Thoracic aorta (tissue), 2 donors: ENCODE measurements at places on chromosomes 16 and 17.
A peak's percentile ranks its signal among the peaks of the same experiment; 100 is the strongest.

- no peak for DNase-seq
Measured at GRCh38 chr17:77572851-77573250, 385.7 kb upstream of the TNRC6C start.

DNA sequence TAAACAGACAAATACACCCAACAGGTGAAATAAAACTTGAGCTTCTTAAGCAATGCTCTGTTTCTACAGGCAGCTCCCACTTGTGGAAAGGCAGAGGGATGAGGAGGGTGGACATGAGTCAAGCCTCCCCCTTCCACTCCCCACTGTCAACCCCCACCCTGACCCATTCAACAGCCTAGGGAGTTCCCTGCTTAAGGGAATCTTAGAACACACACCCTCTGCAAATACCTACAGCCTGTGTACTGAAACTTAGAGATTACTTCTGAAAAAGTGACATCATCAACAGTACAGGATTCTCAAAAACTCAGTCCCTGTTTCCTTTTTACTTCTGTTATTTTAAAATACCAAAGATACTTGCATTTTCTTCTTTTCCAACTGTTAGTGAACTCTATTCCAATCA, 345.4 kb downstream of the SOX9 start:
- no peak for DNase-seq

GRCh38 chr16:76297941-76298340, 20.7 kb downstream of the CNTNAP4 start:
- DNase-seq: no peak

DNA sequence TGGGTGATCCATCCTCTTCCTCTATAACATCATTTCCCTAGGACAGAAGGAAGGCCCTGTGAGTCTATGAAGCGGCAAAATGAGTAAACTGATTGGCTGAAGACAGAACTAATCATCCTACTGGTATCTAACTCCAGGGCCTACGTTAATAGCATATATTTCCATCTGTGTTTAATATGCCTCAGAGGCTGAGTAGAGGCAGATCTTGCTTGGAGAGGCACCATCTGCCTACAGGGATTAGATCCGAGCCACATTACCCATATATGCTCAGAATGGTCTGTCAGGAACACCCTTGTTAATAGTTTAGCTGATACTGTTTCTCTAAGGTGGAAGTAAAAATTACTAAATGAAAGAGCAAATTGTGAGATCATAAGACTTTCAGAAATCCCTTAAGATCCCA, 13.2 kb upstream of the FOXJ1 start:
- DNase-seq: no peak

GRCh38 chr17:58569196-58569595, 54.8 kb upstream of the MTMR4 start:
- no peak for DNase-seq

- no peak for DNase-seq
Measured at GRCh38 chr17:50627782-50628601, 6.7 kb upstream of the ABCC3 start.

DNA sequence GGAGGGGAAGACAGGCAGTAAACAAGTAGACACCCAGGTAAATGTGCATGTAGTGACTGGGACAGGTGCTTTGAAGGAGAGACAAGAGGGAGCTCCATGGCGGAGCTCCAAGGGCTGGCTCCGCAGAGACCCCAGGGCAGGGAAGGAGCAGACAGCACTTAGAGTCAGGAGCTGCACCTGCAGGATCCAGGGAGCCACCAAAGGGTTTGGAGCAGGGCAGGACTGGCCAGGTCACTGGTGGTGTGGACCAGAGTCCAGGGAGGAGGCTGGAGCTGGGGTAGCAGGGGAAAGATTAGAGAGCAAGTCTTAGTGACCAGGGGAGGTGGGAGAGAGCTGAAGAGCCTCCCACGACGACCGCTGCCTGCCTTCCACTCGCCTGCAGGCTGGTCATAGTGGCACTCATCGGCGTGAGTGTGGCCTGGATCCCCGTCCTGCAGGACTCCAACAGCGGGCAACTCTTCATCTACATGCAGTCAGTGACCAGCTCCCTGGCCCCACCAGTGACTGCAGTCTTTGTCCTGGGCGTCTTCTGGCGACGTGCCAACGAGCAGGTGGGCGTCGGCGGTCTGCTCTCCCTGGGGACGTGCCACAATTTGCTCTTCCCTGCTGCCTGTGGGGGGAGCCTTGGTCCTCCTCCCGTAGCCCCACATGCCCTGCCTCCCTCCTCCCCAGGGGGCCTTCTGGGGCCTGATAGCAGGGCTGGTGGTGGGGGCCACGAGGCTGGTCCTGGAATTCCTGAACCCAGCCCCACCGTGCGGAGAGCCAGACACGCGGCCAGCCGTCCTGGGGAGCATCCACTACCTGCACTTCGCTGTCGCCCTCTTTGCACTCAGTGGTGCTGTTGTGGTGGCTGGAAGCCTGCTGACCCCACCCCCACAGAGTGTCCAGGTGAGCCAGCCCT, 14.7 kb upstream of the FAM83G start:
- DNase-seq: no peak

- DNase-seq: no peak
Measured at GRCh38 chr17:36183001-36183971, 6.8 kb upstream of the TBC1D3B start.

- DNase-seq: no peak
Measured at GRCh38 chr17:46832945-46833839, 14.7 kb upstream of the WNT3 start.

DNA sequence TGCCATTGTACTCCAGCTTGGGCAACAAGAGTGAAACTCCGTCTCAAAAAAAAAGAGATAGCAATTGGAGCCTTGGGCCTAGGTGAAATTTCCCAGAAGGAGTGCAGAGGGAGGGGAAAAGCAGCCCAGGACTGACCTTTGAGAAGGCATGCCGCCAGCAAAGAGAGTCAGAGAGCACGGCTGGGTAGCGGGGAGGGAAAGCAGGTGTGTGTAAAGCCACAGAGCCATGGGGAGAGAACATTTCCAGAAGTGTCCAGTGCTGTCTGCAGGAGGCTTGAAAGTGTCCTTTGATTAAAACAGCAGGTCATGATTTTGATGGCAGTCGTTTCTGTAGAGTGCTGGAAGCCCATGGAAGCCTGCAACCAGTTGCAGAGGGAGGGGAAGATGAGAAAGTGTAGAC, 8.1 kb downstream of the C16orf54 start:
- DNase-seq: no peak

- no peak for DNase-seq
Measured at GRCh38 chr17:48178317-48178716, 70.8 kb downstream of the SNX11 start.

DNA sequence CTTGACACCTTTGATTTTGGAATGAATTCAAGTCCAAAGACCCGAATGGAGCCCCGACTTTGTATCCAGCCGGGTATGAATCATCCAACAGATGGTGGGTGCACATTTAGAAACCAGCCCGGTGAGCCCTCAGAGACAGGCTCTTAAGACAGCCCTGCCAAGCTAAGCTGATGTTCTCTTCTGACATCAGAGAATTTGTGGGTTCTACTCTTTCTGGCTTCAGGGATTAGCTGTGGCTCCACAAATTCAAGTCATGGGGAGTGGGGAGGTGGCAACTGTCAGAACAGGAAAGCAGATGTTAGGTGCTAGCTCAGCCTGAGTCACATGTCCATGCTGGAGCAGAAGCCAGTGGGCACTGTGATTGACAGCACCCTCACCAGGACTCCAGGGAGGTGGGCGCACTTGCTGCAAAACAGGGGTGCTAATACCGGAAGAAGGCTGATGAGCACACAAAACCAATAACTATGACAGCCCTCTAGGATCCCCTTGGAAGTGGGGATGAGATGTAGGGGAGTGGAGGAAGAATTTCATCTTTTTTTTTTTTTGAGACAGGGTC, 31.4 kb upstream of the XYLT2 start:
- DNase-seq: no peak

GRCh38 chr17:81400996-81401722, 5.9 kb downstream of the BAHCC1 start:
- no peak for DNase-seq

- no peak for DNase-seq
Measured at GRCh38 chr17:37818689-37819088, 73.8 kb upstream of the HNF1B start.

GRCh38 chr17:9240659-9241370, 219.5 kb downstream of the NTN1 start:
- peak; percentile 75 for DNase-seq

- no peak for DNase-seq
Measured at GRCh38 chr17:28937044-28937729, 14.1 kb downstream of the PHF12 start.

GRCh38 chr16:74700438-74701225, at the start of gene MLKL:
Gene MLKL, minus strand, starts transcription at chr16:74700862. Its CDS starts 5,105 bp downstream, at chr16:74695757.
- peak; percentile 29 for DNase-seq

DNA sequence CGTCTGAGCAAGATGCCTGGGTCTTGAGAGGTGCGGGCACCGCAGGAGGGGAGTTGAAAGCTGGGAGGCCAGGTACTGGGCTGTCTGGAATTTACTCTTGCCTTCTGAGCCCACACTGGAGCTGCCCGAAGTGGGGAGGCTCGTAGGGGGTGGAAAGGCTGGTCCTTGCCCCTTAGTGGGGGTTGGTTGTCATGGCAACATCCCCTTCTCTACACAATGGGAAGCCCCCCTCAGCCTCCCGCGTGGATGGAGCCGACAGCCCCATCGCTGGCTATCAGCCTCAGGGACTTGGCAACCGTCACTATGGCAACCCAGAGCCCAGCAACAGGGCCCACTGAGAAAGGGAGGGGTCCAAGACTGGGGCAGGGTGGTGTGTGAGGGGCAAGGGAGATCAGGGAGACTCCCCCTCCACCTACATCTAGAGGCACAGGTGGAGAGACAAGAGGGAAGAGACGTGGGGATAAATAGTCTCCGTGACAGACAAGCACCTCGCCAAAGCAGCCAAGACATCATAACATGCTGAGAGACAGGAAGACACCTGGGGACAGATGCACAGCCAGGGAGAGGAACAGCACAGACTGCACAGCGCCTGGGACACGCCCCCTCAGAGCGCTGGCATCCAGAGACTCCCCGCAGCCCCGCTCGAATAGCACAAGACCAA, 5.3 kb upstream of the DNAH2 start:
- no peak for DNase-seq

GRCh38 chr17:79752175-79752574, 21.4 kb downstream of the ENPP7 start:
- no peak for DNase-seq

DNA sequence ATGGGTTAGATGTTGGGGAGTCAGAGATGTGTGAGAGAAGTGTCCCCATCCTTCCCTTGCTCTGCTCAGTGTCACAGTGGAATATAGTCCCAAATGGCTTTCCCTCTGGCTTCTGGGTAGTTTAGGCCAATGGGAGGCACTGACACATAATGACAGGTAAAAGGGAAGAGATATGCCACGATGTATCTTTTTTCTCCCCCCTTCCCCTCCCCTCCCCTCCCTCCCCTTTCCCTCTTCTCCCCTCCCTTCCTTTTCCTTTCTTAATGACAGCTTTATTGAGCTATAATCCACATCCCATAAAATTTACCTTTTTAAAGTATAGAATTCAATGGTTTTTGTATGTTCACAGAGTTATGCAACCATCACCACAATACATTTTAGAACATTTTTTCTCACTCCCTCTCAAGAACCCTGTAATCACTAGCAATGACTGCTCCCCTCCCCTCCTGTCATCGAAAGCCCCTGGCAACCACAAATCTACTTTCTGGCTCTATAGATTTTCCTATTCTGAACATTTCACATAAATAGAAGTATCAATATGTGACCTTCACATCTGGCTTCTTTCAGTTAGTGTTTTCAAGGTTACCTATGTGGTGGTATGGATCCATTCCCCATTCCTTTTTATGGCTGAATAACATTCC, 617 bp upstream of the CCR7 start:
- no peak for DNase-seq

DNA sequence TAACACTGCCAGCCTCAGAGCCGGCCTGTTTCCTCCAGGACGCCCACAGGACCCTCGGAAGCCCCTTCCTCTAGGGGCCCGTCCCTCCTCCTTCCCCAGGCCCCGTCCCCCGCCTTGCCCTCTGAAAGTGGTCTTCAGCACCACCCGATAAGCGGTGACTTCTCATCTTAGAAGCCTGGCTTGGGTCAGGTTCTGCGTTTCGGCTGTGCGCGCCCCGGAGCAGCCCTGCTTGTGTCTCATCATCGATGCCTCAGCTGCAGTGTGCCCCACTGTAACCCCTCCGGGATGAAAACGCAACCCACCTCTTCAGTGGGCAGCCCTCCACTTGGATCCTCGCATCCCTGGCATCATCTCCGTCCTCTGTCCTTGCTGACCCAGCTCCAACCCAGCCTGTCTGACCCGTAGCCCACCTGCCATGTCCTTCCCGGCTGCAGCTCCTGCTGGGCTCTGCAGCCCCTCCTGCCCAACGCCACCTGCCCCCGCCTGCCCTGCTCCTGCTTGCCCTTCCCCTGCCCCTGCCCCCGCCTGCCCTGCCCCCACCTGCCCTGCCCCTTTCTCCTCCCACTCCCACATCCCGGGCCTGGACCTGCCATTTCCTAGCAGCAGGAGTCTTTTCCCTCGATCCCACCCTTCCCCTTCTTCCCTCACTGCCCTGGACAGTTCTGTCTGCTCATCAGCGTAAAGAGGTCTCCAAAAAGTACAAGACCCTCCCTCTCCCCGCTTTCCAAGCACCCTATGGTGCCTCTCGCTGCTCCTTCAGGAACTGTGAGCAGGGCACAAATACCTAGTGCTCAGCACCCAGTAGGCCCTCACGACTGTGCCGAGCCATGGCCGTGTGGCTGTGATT, 112.5 kb upstream of the CHMP6 start:
- DNase-seq: no peak

DNA sequence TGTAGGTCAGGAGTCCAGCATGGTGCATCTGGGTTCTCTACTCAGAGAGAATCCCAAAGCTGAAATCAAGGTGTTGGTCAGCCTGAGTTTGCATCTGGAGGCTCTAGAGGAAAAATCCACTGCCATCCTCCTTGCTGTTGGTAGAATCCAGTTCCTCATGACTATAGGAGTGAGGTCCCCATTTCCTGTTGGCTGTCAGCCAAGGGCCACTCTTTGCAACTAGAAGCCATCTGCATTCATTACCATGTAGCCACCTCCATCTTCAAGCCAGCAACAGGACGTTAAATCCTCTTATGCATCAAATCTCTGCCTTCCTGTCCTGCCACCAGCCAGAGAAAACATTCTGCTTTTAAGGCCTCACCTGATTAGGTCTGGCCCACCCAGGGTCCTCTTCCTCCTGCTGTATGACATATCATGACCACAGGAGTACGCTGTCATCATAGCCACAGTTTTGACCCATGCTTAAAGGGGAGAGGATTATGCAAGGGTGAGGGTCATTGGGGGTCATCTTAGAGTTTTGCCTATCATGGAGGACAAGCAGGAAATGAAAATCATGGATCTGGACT, 40.5 kb downstream of the DNAH9 start:
- no peak for DNase-seq

GRCh38 chr16:4371357-4372000, at the start of gene VASN:
Gene VASN, plus strand, starts transcription at chr16:4371848. Its CDS starts 9,030 bp downstream, at chr16:4380878.
- no peak for DNase-seq

DNA sequence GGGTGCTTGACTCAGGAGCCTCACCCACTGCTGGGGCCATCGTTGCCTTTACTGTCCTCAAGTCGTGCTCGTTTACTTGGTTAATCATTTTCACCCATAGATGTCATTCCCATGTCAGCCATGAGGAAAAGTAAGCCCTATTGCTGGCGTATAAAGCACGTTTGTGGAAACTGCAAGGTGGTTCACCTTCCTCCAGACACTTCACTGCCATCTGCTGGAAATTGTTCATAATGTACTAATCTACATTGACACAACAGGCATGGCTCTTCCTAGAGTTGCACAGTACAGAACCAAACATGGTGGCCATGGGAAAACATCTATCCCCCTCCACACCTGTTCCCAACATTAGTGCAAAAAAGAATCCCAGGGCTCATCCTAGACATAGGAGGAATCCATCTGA, 116.6 kb downstream of the ZNF18 start:
- no peak for DNase-seq

GRCh38 chr17:82914375-82914774, 74.6 kb upstream of the ZNF750 start:
- no peak for DNase-seq

- DNase-seq: no peak
Measured at GRCh38 chr16:5385115-5385514, 287.5 kb upstream of the EEF2KMT start.
